ENCODE measurements at places on chromosomes 11 and 22.
A peak's percentile ranks its signal among the peaks of the same experiment; 100 is the strongest.

- DNase-seq = no peak
Observed at GRCh38 chr11:69411257-69411924, 70.1 kb upstream of the LINC01488 start.

GRCh38 chr11:81497202-81497804, 1236.4 kb downstream of the FAM181B start:
- DNase-seq = peak; percentile 94

DNA sequence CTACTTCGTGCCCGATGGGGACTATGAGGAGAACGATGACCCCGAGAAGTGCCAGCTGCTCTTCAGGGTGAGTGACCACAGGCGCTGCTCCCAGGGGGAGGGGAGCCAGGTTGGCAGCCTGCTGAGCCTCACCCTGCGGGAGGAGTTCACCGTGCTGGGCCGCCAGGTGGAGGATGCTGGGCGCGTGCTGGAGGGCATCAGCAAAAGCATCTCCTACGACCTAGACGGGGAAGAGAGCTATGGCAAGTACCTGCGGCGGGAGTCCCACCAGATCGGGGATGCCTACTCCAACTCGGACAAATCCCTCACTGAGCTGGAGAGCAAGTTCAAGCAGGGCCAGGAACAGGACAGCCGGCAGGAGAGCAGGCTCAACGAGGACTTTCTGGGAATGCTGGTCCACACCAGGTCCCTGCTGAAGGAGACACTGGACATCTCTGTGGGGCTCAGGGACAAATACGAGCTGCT, 751 bp downstream of the FIBIN start:
- no peak for DNase-seq

GRCh38 chr11:61295596-61295926, 445 bp upstream of the VWCE start:
- no peak for DNase-seq

GRCh38 chr11:124207102-124207792, 24.1 kb downstream of the OR10D3 start:
- peak; percentile 98 for DNase-seq

DNA sequence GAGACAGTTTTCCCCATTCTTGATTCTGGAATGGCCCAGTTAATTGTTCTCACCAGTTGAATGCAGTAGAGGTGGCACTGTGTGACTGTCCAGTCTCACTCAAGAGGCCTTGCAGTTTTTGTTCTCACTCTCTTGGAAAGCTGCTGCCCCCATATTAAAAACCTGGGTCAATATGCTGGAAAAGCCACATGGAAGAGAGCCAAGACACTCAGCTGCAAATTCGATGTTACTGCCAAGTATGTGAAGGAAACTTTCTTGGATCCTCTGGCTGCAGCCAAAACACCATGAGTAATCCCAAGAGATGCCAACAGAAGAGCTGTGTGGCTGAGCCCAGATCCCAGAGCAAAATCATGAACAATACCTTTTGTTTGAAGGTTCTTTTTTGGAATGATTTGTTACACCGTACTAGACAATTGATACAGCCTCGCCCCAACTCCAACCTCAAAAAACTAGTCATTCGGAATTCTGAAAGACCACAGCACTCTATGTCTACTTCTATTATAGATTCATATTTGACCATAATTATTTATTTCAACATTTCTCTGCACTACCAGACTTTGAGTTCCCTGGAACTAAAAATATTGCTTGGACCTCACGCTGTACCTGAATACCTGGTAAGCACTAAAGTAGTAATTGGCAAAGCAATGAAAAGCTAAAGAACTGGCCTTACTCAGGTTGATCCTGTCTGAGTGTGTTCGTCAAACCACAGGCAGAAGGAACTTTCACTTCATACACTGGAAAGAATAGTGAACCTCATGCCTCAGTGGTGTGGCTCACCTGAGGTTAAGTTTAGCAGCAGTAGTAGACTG, 378.8 kb downstream of the ETS1 start:
- DNase-seq = no peak

Measured in OCI-M1 (cell line).